Activated naive CD4-positive, alpha-beta T cell treated with anti-CD3 and anti-CD28 coated beads for 36 hours (primary cell): ENCODE measurements at places on chromosomes 16 and 17.

DNA sequence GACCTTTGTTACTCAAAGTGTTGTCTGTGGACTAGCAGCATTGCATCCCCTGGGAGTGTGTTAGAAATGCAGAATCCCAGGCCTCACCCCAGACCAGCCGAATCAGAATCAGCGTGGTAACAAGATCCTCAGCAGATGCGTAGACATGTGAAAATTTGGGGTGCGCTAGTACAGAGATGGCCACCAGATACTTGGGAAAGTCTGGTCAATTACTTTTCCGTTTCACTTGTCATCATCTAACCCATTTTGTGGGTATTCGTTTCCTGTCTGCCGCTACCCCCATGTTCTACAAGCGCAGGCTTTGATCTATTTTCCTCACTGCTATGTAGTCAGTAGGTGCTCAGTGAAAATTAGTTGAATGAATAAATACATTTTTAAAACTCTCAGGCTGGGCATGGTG lies 33.1 kb upstream of the HERPUD1 start:
- no peaks in the 10 kb centered on the region for H3K36me3 ChIP-seq
- peaks cover 19% of the 10 kb centered on the region for H3K4me1 ChIP-seq

- no peak overlapping the region for H3K27ac ChIP-seq
- peaks cover 13% of the 10 kb centered on the region for H3K27me3 ChIP-seq
- no peaks in the 10 kb centered on the region for H3K36me3 ChIP-seq
- no peaks in the 10 kb centered on the region for H3K4me1 ChIP-seq
Observed at GRCh38 chr17:74125156-74125555, 78.3 kb upstream of the RPL38 start.

- no peak for DNase-seq
- H3K36me3 ChIP-seq = no peaks in the 10 kb centered on the region
- peaks cover 11% of the 10 kb centered on the region for H3K27me3 ChIP-seq
- peaks cover 3% of the 10 kb centered on the region for H3K4me1 ChIP-seq
Observed at GRCh38 chr17:44906010-44906646, 6.9 kb upstream of the EFTUD2 start.

- DNase-seq = no peak
- no peaks in the 10 kb centered on the region for H3K36me3 ChIP-seq
- H3K4me3 ChIP-seq = no peak within 1 kb of the TSS
- peaks cover 9% of the 10 kb centered on the region for H3K27me3 ChIP-seq
- no peaks in the 10 kb centered on the region for H3K4me1 ChIP-seq
Observed at GRCh38 chr17:9821921-9822320, at the start of gene GSG1L2. Gene GSG1L2, minus strand, starts transcription at chr17:9822079. Its CDS starts 8 bp downstream, at chr17:9822071.

DNA sequence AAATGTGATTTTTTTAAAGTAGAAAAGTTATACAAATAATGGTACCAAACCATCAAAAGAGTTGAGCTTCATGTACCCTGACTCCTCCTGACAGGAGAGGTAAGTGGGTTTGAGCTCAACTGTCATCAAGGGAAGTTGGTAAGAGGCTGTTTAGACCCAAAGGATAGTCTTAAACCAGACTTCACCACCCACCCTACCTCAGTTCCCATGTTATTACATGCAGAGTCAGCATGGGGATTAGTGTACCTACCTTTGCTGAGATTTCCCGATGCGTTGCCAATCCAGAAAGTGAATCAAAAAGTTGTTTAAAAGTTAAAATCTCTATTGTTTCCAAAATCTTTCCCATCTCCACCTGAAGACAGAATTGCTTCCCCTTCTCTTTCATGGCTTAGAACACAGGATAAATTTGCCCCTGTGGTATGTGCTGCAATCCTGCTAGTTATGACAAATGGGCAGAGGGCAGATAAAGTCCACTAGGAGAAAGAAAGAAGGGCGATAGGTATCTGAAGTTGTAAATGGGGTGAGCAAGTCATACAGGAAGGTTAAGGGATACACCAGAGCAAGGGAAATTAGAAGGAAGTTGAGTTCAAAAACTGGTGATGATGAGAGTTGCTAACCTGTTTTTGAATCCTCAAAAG lies 72.8 kb downstream of the NEUROD2 start:
- H3K4me1 ChIP-seq = peaks cover 21% of the 10 kb centered on the region
- no peaks in the 10 kb centered on the region for H3K27me3 ChIP-seq
- H3K36me3 ChIP-seq = peaks cover 16% of the 10 kb centered on the region
- DNase-seq = no peak
- no peak overlapping the region for H3K4me3 ChIP-seq

DNA sequence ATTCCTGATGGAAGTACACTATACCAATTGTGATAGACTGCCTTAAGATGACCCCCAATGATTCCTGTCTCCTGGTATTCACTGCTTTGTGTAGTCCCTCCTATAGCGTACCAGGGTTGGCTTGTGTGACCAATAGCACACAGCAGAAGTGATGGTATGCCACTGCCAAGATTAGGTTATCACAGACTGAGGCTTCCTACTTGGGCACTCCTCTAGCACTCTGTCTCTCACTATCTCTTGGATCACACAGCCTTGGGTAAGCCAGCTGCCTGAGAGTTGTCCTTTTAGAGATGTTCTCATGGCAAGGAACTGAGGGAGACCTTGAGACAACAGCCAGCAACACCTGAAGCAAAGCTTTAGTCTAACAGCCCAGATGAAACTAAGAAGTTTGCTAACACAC lies 12.7 kb upstream of the AMFR start:
- no peak for DNase-seq
- no peaks in the 10 kb centered on the region for H3K27me3 ChIP-seq
- H3K4me3 ChIP-seq = no peak overlapping the region
- H3K27ac ChIP-seq = no peak overlapping the region

- peaks cover 8% of the 10 kb centered on the region for H3K4me1 ChIP-seq
- no peak overlapping the region for H3K4me3 ChIP-seq
- DNase-seq = no peak
- H3K27ac ChIP-seq = no peak overlapping the region
- no peaks in the 10 kb centered on the region for H3K36me3 ChIP-seq
- H3K27me3 ChIP-seq = no peaks in the 10 kb centered on the region
Observed at GRCh38 chr17:32609884-32610650, 123.3 kb downstream of the CDK5R1 start.

- DNase-seq = no peak
- no peak overlapping the region for H3K4me3 ChIP-seq
- H3K4me1 ChIP-seq = no peaks in the 10 kb centered on the region
Observed at GRCh38 chr16:79401157-79401556, 199.4 kb downstream of the MAF start.

- H3K27ac ChIP-seq = peak overlapping the region; percentile 91
- peak overlapping the region; percentile 28 for H3K4me3 ChIP-seq
- peaks cover 15% of the 10 kb centered on the region for H3K36me3 ChIP-seq
- peak; percentile 36 for DNase-seq
- peaks cover 90% of the 10 kb centered on the region for H3K4me1 ChIP-seq
Observed at GRCh38 chr17:17824783-17825614, 11.8 kb downstream of the SREBF1 start.

GRCh38 chr16:10031473-10031872 lies 150.8 kb downstream of the GRIN2A start:
- H3K36me3 ChIP-seq = no peaks in the 10 kb centered on the region
- no peak for DNase-seq
- H3K27me3 ChIP-seq = no peaks in the 10 kb centered on the region
- H3K4me1 ChIP-seq = no peaks in the 10 kb centered on the region
- no peak overlapping the region for H3K27ac ChIP-seq
- no peak overlapping the region for H3K4me3 ChIP-seq

DNA sequence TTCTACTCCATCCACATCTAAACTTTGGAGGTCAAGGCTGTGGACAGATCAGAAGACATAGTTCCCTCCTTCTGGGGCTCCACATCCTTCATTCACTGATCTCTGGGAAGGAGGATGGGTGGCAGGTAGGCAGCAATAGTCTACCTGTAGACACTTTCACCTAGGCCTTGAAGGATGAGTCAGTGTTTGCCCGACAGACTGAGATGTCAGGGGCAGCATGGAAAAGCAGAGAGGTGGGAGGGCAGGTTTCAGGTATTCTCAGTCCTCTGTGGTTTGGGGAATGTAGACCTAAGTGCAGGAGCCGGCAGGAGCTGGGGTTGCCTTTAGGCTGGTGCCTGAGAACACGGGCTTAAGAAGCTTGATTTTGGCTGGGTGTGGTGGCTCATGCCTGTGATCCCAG lies 171.9 kb upstream of the ZNF267 start:
- peak overlapping the region; percentile 95 for H3K27ac ChIP-seq
- H3K4me1 ChIP-seq = peaks cover 27% of the 10 kb centered on the region

GRCh38 chr16:83224642-83225041 lies 583.1 kb upstream of the HSBP1 start:
- H3K4me1 ChIP-seq = no peaks in the 10 kb centered on the region
- no peak for DNase-seq
- no peak overlapping the region for H3K27ac ChIP-seq
- H3K27me3 ChIP-seq = no peaks in the 10 kb centered on the region
- no peak overlapping the region for H3K4me3 ChIP-seq
- H3K36me3 ChIP-seq = no peaks in the 10 kb centered on the region

DNA sequence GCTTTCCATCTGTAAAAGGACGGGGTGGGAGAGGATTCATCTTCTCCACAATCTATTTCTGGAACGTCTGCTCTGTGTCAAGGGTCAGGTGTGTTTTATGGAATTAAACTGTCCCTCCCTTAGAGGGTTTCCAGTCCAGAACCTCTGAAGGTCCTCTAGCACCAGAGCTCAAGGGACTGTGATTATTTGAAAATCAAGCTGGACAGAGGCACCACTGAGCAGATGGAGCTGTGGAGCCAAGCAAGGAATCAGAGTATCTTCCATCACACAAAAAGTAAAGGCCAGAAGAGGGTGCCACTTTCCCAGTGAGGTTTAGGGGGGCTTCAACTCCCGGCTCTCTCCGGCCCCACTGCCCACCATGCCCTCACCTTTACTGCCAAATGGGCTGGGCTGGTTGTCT lies 6.8 kb downstream of the CACNG5 start:
- H3K4me3 ChIP-seq = no peak overlapping the region
- no peak for DNase-seq
- H3K36me3 ChIP-seq = no peaks in the 10 kb centered on the region

DNA sequence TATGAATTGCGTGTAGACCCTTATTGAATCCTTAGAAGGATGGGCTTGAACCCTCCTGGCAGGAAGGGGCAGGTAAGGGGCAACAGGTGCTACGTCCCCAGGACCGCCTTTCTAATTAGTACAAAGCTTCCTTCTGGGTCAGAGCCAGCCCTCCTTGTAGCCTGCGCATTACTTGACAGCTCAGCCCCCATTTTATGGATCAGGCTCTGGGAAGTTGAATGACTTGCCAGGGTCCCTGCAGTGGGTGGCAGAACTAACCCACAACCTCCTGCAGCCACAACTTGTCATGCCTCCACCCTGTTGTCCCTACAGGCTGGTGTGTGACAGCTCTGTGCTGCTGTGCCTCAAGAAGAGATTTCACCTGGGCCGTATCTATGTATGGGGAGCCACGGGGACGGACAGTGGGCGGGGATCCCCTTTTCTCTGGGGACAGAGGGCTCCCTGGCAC lies 2.7 kb downstream of the MYO15B start:
- H3K27ac ChIP-seq = no peak overlapping the region
- peaks cover 2% of the 10 kb centered on the region for H3K27me3 ChIP-seq
- no peaks in the 10 kb centered on the region for H3K36me3 ChIP-seq
- peaks cover 2% of the 10 kb centered on the region for H3K4me1 ChIP-seq

- H3K27me3 ChIP-seq = peaks cover 16% of the 10 kb centered on the region
- H3K36me3 ChIP-seq = no peaks in the 10 kb centered on the region
- DNase-seq = no peak
- H3K4me1 ChIP-seq = peaks cover 2% of the 10 kb centered on the region
Observed at GRCh38 chr16:19108409-19109287, 5.1 kb upstream of the ITPRIPL2 start.

- H3K4me1 ChIP-seq = no peaks in the 10 kb centered on the region
- no peak for DNase-seq
- no peak overlapping the region for H3K4me3 ChIP-seq
Observed at GRCh38 chr16:73505577-73505976, 457.6 kb upstream of the ZFHX3 start.
